ENCODE measurements at places on chromosomes 2 and 18.

DNA sequence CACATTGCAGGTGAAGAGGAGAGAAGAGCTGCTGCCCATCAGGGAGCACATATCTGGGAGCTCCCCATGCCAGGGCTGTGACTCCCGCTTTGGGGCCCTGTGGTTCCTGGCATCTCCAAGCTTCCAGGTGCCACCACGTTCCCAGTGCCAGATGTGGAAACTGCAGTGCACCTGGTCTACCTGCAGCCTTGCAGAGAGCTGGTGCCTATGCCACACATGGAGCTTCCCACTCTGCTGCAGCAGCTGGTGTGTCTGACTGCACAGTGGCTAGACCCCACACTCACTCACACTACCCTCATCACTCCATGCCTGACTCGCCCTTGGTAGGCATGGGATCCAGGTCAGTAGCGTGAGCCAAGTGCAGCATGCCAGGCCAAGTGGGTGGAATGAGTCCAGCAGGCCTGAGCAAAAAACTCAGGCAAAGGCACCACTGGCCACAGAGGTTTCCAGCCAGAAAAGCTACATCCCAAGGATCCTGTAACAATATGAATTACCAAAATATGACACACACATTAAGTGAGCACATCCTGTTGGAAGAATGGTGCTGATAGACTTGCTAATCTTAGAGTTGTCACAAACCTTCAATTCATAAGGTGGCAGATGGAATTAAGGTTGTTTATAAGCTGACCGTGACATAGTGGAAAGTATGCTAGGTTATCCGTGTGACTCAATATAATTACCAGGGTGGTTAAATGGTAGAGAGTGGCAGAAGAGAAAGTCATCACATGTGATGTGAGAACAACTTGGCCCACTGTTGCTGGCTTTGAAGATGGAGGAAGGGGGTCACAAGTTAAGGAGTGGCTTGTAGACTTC, 150.9 kb downstream of the EHBP1 start:
- no peak for DNase-seq

GRCh38 chr2:32522770-32523169, 105.1 kb upstream of the TTC27 start:
- DNase-seq, result no peak

DNA sequence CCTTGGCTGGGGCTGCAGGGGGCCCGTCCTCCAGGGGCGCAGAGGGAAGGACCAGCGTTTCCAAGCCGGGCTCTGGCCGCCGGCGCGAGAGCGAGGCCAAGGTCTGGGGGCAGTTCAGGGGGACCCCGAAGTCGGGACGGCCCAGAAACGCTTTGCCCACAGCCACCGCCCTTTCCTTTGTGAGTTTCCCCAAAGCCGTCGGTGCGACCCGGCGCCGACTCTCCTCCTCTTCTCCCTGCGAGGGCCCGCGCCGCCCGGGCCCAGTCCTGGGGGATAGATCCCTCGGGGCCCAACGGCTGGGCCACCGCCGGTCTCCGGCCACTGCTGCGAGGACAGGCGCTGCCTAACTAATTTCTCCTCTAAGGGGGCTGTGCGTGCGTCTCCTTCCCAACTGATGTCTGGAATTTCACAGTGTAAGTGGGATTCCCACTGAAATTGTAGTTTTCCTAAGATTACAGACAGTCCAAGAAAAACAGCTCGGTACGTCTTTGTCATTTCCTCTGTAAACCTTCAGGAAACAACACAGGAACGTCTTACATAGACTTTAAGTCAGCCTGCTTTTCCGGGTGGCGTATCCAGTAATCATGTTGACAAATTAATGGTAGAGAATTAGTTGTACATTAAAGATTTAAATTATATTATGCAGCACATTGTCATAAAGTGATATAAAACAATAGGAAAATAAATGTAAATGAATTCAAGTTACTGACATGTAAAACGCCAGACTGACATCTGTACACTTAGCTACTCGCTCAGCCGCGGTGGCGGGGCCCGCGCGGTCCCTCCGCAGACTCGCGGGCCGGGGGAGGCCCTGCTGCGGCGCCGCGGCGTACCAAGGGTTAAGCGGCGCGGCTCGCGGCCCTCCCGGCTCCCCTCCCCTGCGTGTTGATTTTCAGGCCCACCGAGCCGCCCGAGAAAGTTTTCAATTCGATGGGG, 139.4 kb upstream of the SIX3 start:
- no peak for DNase-seq

DNA sequence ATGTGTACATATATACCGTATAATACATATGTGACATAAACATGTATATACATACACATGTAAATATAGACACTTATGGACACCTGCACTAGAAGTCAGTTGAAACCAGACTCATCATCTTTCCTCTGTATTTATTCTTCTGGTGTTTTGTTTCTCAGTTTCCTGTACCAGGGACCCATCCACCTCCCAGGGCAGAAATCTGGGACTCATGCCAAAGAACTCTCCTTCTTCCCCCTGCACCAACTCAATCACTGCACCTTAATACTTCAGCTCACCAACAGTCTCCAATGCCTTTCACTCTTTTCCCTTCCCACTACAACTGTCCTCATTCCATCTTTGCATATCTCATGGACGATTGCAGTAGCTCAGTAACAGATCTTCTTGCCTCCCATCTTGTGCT, 428.0 kb downstream of the FBXO15 start:
- no peak for DNase-seq

- no peak for DNase-seq
These were observed 126.7 kb upstream of the ITGB6 start for GRCh38 chr2:160326786-160327185.

DNA sequence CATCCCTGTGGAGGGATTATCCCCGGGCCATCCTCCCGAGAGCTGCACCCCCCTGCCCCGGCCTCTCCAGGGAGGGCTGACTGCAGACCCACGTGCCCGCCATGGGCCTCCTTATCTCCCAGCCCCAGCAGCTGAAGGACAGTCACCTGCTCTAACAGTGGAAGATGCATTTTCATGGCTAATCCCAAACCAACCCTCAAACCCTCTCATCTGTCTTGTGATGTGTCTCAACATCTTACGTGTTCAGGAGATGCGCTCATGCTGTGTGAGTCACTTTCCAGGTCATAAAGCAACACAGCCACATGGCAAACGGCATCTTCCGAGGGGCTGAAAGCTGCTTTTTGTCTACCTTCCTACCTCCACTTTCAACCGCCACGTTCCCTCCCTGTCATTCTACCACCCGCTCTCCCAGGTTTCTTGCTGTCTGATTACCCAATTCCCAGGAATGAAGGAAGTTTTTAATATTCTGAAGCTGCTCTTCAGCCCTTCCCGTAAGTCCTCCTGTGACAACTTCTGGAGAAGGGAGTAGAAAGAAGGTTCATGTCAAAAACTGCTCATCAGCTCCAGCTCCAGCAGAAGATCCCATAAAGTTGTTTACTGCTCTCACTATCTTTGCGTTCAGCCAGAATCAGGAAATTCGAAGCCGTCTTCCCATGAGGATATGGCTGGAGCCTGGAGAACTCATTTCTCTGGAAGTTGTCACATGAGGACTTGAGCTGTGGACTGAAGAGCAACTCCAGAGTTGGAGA, 54.5 kb downstream of the MBP start:
- peak; percentile 9 for DNase-seq

- DNase-seq, result no peak
These were observed 41.6 kb upstream of the GORASP2 start for GRCh38 chr2:170887496-170887895.

- no peak for DNase-seq
These were observed 247.8 kb upstream of the SIX2 start for GRCh38 chr2:45256867-45257641.

DNA sequence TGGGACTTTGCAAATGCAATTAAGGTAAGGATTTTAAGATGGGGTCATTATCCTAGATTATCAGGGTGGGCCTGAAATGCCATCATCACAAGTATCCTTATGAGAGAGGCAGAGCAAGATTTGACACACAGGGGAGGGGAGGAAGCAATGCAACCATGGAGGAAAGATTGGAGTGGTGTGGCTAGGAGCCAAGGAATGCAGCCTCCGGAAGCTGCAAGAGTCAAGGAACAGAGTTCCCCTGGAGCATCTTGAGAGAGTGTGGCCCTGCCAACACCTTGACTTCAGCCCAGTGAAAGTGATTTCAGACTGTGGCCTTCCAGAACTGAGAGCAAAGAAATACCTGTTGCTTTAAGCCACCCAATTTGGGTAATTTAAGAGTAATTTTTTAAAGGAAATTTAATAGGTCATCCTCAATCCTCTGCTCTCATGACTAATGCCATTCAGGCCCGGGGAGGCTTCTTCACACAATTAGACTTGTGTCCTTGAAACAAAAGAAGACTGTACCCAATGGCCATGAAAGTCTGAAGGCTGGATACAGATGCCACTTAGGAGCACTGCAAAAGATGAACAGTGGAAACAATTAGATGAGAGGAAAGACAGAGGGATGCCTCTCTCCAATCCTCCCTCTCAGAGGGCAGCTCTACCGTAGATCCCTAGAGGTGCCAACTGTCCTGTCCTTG, 250.3 kb upstream of the ID2 start:
- no peak for DNase-seq

DNA sequence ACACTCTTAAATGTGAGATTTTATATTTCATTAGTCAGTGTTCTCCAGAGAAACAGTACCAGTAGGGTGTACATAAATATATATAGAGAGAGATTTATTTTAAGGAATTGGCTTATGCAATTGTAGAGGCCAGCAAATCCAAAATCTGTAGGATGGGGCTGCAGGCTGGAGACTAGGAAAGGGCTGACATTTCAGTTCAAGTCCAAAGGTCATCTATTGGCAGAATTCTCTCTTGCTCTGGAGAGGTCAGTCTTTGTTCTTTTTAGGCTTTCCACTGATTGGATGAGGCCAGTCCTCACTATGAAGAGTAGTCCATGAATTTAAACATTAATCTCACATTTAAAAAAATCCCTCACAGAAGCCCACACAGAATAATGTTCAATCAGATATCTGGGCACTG, 170.8 kb upstream of the NCKAP5 start:
- DNase-seq, result no peak

GRCh38 chr18:62554061-62554815, 31.4 kb downstream of the ZCCHC2 start:
- DNase-seq, result no peak

- DNase-seq, result no peak
These were observed 87.5 kb upstream of the SESTD1 start for GRCh38 chr2:179352181-179352580.

DNA sequence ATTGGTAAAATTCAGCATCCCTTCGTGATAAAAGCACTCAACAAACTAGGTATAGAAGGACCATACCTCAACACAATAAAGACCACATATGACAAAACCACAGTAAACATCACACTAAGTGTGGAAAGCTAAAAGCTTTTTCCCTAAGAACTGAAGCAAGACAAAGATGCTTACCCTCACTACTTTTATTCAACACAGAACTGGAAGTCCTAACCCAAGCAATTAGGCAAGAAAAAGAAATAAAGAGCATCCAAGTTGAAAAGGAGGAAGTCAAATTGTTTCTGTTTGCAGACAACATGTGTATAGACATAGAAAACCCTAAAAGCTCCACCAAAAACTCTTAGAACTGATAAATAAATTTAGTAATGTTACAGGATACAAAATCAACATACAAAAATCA, 271.7 kb downstream of the RBM43 start:
- no peak for DNase-seq

DNA sequence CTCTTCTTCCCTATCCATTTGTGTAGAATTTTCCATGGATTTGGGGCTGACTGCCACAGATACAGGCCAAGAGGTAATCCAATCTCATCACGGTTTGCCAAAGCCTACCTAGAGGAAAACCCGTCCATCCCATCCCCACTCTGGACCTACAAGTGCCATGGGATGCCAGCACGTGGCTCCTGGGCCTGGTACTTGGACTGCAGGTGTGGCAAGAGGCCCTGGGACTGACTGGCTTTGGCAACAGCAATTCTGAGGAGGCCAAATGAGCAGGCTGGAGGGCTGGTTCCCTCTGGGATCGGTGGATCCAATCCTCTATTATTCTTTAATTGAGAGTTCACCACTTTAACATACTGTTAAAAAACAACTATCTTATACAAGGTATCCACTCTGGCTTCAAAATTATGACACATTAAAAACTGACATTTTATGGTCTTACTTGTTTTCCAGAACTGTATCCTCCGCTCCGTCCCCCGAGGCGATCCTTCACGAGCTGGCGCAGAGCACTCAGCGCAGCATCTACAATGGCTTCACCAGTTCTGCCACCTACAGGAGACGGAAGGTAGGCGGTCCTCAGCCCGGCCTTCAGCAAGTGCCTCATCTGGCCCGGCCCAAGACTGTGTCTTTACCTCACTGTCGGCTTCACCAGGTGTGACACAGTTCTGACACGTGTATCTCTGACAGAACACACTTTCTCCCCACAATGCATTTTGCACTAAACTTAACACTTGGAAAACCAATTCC, 19.8 kb downstream of the PDIA6 start:
- no peak for DNase-seq

GRCh38 chr2:21761361-21761760, 637.6 kb downstream of the TDRD15 start:
- no peak for DNase-seq

DNA sequence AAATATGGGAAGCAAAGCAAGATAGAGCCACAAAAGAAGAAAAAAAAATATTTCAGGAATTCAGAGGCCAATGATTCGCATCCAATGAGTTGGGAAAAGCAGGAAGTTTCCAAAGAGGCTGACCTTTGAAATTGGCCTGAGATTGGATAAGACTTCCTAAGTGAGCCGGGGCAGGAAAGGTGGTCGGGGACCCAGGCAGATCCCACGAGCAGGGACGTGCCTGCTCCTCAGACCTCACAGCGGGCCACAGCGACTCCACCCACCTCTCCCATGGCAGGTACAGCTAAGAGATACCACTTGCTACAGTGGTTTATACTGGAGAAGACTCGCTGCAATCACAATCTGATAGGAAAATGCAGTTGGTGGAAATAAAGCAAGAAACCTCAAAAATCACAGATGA, 102.8 kb upstream of the SALL3 start:
- no peak for DNase-seq

DNA sequence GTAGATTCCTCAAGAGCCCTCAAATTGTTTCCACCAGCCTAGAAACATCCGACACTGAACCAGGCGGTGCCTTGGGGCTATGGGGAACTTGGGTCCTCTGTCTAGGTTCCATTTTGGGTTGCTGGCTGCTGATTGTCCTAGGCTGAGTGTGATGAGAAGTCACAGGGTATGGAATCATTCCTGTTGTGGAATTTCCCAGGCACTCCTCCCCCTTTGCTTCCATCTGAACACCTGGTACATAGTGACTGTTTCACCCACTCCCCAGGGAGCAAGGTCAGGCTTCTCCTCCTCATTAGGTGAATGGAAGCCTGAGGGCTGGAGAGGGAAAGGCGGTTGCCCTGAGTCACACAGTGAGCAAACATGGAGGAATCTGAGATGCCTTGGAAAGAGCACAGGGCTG, 4.5 kb downstream of the KIF3C start:
- DNase-seq, result no peak

- no peak for DNase-seq
These were observed 24.1 kb downstream of the HJURP start for GRCh38 chr2:233830111-233830802.

- no peak for DNase-seq
These were observed 80.6 kb upstream of the VRK2 start for GRCh38 chr2:57965961-57966360.

- no peak for DNase-seq
These were observed 825.3 kb downstream of the TRIB2 start for GRCh38 chr2:13542061-13542460.

Data from CD4-positive, alpha-beta T cell treated with Interleukin-4 for 1 hour (primary cell).